ENCODE measurements at places on chromosomes 7 and 10.

- DNase-seq = no peak
These were observed 626.6 kb downstream of the SORCS1 start for GRCh38 chr10:106537866-106538265.

DNA sequence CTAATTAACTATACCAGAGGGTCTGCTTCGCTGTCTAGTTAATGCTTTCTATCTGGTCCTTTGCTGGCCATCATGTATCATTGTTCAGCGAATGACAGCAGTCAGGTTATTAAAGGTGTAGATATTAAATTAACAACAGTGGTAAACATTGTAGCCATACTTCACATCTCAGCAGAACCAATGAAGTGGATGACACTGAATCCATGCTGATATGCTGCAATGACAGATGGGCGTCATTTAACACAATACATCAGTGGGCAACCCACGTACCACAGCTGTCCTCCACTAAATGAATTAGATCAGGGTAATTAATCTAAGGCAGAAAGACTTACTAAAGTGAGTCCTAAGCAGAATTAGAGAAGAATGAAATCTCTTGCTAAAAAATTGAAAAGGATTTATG, 767.2 kb downstream of the NXPH1 start:
- no peak for DNase-seq

GRCh38 chr10:6888434-6888833, 308.4 kb upstream of the PRKCQ start:
- DNase-seq = no peak

DNA sequence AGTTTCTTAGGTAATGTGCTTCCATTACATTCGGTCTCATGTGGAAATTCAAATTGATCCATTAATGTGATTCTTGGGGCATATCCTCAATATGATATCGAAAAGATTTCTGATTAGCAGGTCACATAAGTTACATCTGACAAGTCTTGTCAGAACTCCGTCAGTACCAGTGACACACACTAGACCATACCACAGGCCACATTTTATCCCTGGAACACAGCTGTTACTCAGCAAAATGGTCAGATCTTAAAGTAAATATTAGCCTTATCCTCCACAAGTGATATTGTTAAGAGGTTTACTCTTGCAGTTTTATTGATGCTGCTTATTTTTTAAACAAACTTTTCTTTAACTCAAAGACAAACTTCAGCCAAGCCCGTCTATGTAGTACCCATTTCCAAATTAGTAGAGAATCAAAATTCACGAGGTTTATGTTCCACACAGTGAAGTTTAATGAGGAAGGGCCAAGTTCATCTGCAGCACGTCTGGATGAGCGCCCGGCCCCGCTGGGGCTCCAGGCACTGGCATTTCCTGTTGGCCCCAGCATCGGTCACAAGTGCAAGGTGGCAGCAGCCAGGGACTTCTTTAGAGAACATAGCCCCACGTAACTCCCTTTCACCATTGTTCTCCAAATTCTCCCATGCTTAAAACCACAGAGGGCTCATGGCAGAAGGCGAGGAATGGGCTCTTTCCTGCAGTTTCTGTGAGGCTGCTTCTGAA, 132.2 kb downstream of the VIPR2 start:
- no peak for DNase-seq

GRCh38 chr10:88608052-88608732, 21.6 kb downstream of the LIPJ start:
- no peak for DNase-seq

DNA sequence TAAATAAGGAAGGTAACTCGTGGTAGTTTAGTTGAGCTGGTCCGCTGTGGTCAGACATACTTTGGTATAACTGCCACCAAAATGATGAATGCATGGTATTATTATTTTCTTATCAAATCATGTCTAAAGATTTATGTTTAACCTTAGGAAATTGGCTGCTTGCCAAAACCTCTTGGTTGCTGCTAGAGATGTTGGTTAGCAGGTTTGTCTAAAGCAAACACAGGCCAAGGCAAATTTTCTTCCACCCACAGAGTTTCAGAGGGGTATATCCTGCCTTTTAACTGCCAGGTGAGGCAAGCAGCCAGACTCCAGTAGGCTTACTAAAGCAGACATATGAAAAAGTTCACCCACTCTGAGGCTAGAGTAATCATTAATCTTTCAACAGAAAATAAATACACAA, 101.4 kb downstream of the SEMA3E start:
- DNase-seq = no peak

All from AG08395 (cell line).